ENCODE measurements at places on chromosomes 7 and 10. TPM values are rescaled to one million over a fixed set of nuclear protein-coding genes. Genes with fewer than 3 reads are reported as not detected.
A peak's percentile ranks its signal among the peaks of the same experiment; 100 is the strongest.

The IFIT2 gene
- total RNA-seq: 0.44 TPM

The MEOX2 gene
- not detected for total RNA-seq

The TAS2R4 gene
- total RNA-seq: 0.22 TPM

The ZPBP gene
- total RNA-seq: not detected

The SSC4D gene
- total RNA-seq: 0.34 TPM

The ACSM6 gene
- not detected for total RNA-seq

The OR2A5 gene
- not detected for total RNA-seq

The HIPK2 gene
- total RNA-seq: 6.8 TPM

The STEAP1B gene
- total RNA-seq: 1.6 TPM

The IGFBP3 gene
- 101 TPM for total RNA-seq

The IKZF1 gene
- not detected for total RNA-seq

The ANKIB1 gene
- total RNA-seq: 45.6 TPM

The TMEM248 gene
- 97.2 TPM for total RNA-seq

The LEP gene
- total RNA-seq: not detected

The IFIT1B gene
- not detected for total RNA-seq

The CNPY1 gene
- total RNA-seq: not detected

The GNG11 gene
- 29.0 TPM for total RNA-seq

- DNase-seq: no peak
Observed at GRCh38 chr10:107577221-107577620, 412.7 kb upstream of the SORCS1 start.

GRCh38 chr10:17730667-17731066 is 21.3 kb upstream of the TMEM236 start:
- DNase-seq: no peak

DNA sequence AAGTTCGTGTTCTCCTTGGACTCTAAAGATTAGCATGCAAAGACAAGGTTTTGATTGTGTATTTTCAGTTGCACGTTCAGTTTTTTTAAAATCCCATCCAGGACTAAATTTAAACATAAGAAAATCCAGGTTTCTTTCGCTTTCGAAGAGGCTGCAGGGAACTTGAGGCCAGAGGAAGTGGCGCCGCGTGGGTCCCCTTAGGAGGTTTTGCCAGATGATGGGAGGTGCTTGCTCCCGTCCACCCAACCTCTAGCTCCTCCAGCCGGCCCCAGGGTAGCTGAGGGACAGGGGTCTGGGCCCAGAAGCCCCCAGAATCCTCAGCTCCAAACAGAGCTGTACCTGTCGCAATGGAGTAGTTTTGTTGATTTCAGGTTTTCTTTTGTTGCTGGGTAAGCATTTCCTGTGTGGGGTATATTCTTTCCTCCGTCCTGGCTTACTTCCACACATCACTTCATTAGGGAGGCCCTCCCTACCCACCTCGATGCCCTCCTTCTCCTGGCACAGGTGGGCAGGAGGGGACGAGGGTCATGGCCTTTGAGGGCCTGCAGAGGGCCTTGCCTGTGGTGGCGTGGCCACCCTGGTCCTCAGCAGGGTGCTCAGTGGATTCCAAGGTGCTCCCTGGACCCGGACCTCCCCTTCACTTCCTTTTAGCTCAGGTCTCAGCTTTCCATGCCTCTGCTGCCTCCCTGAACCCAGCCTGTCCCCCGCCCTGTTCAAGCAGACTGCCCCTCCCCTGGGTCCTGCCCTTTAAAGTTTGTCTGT is 32.6 kb downstream of the LHPP start:
- no peak for DNase-seq

DNA sequence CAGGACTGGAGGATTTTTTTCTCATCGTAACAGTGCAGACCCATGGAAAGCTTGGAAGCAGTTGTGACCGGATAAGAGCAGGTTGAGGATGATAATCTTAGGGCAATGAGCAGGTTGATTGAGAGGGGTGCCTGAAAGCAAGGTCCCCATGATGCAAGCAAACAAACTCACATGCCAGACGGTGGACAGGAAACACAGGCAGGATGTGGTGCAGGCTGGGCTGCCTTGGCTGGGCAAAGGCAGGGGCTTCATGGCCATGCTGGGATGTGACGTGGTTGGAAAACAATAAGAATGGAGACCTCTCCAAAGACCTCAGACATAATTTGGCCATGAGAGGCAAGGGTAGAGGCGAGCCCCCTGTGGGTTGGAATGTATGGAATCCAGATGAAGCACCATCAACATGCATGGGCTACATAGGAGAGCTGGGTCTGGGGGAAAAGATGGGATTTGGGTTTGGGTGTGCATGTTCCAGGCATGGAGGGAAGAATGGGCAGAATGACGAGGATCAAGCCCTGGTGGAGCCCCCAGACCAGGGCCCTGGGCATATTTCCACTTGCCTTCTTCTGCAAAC is 58.3 kb downstream of the IKZF1 start:
- no peak for DNase-seq

DNA sequence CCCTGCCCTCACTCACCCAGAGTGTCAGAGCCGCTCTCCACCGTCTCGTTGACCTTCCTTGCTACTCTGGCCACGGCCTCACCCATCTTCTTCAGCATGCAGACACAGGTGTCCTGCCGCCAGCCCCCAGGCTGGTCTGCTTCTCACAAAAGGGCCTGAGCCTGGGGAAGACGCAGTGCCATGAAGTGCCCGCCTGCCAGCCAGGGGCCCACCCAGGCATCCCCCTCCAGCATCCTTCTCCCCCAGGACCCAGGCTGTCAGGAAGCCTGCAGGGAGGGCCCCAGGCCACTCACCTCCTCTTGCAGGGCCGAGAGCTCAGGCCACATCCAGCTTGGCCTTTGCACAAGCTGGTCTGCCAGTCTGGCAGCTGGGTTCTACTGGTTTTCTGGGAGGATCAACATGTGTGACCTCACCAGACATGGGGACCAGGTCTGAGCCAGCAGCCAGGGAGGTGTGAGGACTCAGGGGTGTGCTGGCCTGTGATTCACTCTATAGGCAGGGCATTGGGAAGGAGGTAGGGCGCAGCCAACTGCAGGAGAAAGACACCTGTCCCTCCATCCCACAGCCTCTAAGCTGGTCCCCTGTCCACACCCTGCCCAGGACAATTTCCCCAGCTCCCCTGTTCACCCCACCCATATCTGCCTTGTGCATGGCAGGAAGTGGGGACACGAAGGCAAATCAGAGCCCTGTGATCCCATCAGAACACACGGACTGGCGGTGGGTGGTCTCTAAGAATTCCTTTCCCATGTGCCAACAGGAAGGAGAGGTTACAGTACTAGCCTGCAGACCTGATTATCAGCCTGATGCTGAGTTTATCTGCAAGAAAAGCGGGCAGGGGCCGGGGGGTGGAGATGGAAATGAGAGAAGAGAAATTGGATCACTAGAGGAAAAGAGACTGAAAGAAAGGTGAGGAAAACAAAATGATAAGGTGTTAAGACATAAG is 5.7 kb downstream of the LRRC20 start:
- DNase-seq: peak; percentile 96

- DNase-seq: no peak
Observed at GRCh38 chr7:94050046-94050445, 45.9 kb upstream of the BET1 start.

DNA sequence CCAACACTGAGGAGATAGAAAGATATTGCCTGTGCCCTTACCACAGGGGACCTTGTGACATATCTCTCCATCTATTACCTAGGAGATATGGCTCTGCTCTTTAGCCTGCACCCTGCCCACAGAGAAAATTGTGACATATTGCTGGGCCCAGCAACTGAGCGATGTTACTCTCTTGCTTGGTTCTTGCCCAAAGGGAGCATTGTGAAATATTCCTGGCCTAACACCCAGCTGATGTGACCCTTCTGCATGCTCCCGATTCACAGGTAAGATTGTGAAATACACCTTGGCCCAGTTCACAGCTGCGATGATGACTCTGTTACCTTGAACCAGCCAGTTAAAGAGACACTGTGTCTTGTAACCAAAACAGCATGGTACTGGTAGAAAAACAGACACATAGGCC is 37.2 kb upstream of the ZNF107 start:
- no peak for DNase-seq

GRCh38 chr10:20778008-20778757 is 118.9 kb downstream of the NEBL start:
- no peak for DNase-seq

DNA sequence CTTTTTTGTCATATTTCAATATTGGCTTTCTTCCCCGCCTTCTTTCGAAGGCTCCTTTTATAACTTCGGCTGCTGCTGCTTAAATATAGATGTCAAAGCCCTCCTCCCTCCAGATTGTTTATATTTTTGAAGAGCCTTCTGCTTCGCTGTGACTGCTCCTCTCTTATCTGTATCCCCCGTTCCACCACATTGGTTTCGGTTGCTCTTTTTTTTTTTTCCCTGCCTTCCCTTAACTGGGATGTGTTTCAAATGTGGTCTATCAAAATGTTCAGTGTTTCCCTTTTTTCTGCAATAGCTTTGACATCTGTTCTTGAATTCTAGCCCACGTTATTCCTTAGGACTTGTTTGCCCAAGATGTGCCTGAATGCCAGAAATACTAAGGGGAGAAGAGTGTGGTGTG is 96.4 kb downstream of the CUX1 start:
- no peak for DNase-seq

DNA sequence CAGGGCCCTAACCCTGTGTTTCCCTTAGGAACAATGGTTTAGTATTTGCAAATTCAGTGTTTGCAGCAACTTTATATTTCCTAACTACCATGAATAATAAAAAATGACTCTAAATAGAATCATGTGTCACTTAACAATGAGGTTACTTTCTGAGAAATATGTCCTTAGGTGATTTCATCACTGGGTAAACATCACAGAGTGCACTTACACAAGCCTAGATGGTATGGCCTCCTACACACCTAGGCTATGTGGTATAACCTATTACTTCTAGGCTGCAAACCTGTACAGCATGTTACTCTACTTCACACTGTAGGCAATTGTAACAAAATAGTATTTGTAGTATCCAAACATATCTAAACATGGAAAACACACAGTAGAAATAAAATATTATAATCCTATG is 1174.6 kb upstream of the LRRTM3 start:
- no peak for DNase-seq

GRCh38 chr7:11170863-11171568 is 197.3 kb downstream of the PHF14 start:
- no peak for DNase-seq

GRCh38 chr10:76031769-76032699 is 600.6 kb downstream of the LRMDA start:
- no peak for DNase-seq

- DNase-seq: no peak
Observed at GRCh38 chr10:47033081-47033480, 121.9 kb downstream of the PTPN20 start.

DNA sequence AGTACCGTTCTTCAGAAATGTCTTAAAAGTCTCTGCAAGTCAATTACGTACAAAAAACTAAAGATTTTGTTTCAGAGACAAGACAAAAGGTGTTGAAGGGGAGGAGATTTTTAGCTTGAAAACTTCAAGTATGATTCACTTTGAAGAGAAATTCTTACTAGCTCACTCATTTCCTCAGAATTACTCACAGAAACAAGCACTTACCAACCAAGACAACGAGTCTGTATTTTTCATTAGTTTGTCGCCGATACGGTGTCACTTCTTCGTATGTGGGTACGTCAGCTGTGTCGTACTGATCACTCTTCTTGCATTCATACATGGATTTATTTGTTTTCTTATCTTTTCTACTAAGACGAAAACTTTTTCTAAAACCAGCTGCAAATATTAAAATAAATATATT is 90.6 kb upstream of the ODAD2 start:
- DNase-seq: peak; percentile 75

GRCh38 chr10:99364125-99364524 is 35.0 kb downstream of the CNNM1 start:
- DNase-seq: no peak

DNA sequence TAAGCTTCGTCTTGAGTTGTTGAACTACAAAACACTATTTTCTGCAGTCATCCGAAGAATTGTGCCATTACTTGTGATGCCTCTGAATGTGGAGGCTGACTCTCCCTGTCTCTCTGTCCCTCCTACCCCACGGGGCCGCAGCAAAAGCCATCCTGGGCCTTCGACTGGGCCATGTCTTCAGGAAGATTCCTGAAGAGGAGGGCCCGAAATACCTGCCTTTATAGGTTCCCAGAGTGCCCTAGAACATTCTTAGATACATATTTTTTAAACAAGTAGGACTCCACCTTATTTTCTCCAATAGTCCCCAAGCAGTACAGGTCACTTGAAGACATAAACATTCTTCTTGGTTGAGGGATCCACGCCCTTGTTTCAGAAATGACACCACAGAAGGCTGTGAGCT is 8.1 kb downstream of the IGFBP3 start:
- no peak for DNase-seq

DNA sequence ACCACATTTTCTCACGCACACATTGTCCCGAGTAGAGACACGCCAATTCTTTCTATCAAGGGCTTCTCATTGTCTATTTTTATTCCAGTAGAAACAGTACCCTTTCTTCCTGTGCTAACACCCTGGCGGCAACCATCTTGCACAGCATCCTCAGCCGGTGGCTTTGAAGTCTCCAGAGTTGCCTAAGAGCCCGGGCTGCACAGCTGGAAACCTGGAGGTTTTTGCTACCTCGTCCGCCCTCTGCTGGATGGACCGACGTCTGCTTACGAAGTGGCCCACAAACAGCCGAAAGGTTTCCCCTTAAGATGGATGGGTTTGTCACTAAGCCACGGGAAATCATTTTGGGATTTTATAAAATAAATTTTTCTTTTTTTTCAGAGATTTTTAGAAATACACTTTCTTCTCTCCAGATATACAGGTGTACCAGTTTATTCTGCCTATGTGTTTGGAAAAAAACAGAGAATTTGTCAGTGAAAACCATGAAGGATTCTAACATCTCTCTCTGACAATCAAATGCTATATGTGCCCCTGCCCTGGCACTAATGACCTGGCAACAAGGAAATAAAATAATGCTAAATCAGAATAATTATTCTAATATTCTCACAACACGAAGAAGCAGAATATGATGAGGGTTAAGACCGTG is 81.8 kb upstream of the FAM204A start:
- peak; percentile 43 for DNase-seq

GRCh38 chr7:2819954-2820397 is 24.1 kb downstream of the GNA12 start:
- no peak for DNase-seq

DNA sequence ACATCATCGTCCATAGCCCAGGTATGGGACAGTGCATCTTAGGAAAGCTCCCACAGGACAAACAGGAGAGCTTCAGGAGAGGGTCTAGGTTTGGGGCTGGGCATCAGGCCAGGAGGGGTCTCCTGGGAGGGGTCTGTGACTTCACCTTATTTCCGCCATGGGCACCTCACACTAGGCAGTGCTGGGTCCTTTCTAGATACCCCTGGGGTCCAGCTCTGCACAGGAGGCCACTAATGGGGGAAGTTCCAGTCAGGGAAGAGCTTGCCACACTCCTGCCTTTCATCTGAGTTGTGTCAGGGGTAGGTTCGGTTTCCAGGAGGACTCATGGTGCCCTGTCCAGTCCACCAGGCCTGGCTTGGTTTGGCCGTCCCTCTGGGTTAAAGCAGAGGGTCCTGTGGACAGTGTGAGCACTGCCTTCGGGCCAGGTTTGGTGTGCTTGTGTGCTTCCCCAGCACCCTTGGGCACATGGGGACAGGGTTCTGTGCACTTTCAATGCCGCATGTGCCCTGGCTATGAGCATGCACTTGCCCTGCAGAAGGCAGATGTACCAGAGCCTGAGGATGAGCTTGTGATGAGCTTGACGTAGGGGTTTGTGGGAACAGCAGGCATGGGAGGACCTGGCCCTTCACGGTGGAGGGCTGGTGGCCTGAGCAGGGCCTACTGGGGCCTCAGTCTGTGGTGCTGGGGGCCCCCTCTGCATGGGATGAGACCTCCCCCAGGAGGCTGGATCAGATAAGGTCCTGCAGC is 377.7 kb upstream of the NUPR2 start:
- DNase-seq: no peak

All from SJSA1 (cell line).